ENCODE measurements at places on chromosomes 12 and 14.

DNA sequence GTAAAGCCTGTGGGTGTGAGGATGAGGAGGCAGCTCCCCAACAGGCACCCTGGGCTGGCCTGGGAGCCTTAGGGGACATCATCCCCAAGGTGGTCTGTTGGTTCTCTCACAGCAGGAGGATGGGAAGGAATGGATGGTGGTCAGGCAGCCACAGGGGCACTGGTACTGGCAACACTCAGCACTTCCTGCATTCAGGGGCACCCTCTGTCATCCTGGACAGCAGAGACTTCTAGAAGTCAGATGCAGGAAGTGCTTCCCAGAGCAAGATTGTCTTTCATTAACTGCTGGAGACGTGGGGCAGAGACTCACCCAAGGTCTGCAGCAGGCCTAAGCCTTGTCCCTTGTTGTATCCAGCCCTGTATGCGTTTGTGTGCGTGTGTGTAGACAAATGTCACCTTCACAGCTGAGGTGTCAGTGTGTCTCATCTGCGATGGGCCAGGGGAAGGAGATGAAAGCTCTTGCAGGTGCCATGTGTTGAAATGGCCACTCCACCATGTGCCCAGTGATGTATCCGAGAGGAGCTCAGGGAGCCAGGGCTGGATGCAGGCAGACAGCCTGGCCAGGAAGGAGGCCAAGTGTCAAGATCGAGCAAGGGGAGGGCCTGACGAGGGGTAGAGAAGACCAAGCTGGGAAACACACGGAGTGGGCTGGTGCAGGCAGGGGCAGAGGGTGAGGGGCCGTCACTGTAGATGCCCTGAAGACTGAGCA is 85.1 kb downstream of the PITPNM2 start:
- no peak overlapping the region for H3K27ac ChIP-seq
- DNase-seq = no peak
- no peaks in the 10 kb centered on the region for H3K27me3 ChIP-seq
- no peak overlapping the region for H3K4me3 ChIP-seq
- no peaks in the 10 kb centered on the region for H3K36me3 ChIP-seq

DNA sequence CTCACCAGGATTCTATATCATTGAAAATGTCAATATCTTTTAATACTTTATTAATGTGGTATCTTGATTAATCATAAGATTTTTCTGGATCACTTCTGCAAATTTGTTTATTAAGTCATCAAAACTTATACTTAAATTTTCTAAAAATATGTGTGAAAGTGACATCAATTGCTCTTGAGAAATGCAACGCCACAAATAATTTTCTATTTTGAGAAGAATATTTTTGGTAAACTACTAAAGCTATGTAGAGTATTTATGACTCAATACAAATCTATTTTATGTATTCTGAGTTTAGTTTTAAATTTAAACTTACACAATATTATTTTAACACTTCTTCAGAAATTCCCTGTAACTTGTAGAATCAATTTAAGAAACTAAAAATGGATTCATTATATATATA is 263.3 kb downstream of the RASSF9 start:
- H3K36me3 ChIP-seq = no peaks in the 10 kb centered on the region
- H3K4me1 ChIP-seq = no peaks in the 10 kb centered on the region
- H3K4me3 ChIP-seq = no peak overlapping the region

- H3K27ac ChIP-seq = no peak overlapping the region
- H3K36me3 ChIP-seq = no peaks in the 10 kb centered on the region
These were observed 97.2 kb downstream of the ZC3H14 start for GRCh38 chr14:88660056-88660455.

- no peaks in the 10 kb centered on the region for H3K27me3 ChIP-seq
- peak overlapping the region; percentile 67 for H3K27ac ChIP-seq
- peak overlapping the region; percentile 69 for H3K4me3 ChIP-seq
- DNase-seq = no peak
- no peaks in the 10 kb centered on the region for H3K36me3 ChIP-seq
These were observed 14.6 kb upstream of the UBC start for GRCh38 chr12:124928912-124929530.

- no peak for DNase-seq
- peaks cover 4% of the 10 kb centered on the region for H3K4me1 ChIP-seq
- no peak overlapping the region for H3K4me3 ChIP-seq
- H3K27ac ChIP-seq = no peak overlapping the region
These were observed 6.8 kb upstream of the LHX5 start for GRCh38 chr12:113478351-113479011.

DNA sequence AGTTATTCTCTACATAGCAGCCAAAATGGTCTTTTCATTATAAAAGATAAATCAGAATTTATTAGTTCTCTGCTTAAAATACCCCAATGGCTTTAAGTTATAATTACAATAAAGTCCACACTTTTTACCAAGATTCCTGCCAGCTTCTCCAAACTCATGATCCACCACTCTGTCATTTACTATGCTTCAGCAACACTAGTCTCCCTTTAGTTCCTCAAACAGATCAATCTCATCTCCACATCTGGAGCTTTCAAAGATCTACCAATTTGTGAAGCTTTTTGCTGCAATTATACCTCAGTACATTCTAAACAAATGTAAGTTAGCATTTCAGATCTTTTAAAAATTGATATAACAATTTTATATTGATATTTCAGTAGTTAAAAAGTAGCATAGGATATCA is 24.9 kb downstream of the CATSPERB start:
- no peak for DNase-seq
- H3K36me3 ChIP-seq = no peaks in the 10 kb centered on the region
- no peak overlapping the region for H3K27ac ChIP-seq
- no peaks in the 10 kb centered on the region for H3K4me1 ChIP-seq
- H3K27me3 ChIP-seq = no peaks in the 10 kb centered on the region

DNA sequence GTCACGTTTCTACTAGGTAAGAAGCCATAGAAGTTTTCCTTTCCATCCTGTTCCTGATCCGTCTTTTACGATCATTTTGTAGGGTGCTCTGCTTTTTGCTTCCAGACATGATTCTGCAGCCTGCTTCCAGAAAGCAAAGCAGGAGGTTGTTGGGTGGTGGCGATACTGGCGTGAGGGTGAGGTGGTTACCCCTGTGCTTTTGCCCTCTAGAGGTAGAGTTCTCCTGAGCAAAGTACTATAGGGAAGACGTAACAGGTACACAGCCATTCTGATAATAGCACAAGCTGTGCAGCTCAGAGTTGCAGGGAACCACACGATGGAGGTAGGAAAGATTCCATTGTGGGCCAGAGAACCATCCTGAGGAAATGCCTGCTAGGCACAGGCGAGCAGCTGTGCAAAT is 186.0 kb downstream of the PAH start:
- no peaks in the 10 kb centered on the region for H3K27me3 ChIP-seq
- no peaks in the 10 kb centered on the region for H3K4me1 ChIP-seq
- no peak for DNase-seq
- H3K4me3 ChIP-seq = no peak overlapping the region
- no peak overlapping the region for H3K27ac ChIP-seq

DNA sequence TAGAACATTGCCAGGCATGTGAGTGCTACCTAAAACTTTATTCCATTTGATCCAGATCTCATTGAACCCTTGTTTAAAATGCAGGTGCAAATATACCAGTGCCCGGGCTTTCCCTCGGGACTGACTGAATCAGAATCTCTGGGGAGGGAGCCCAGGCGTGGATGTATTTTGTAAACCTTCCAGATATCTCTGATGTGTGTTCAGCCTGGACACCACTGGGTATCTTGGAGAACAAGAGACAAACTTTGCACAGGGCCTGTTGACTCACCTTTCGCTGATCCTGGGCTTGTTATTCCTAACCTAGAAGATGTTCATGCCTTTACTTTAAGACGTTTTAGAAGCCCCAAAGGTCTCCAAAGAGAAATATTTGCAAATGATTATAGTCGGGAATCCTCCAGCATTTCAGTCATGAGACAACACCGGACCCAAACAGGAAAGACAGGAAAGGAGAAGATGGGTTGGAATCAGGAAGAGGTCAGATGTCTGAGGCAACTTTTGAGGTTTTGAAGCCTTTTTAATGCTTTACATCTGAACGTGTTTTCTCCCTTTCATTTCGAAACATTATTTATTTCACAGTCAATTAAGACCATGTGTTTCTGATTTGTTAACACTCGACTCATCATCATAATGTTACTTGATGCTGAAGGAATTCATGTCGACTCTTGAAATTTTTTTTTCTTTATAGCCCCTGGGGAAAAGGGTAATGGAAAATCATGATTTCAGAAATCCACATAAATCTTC is 118.6 kb downstream of the PLXNC1 start:
- H3K27ac ChIP-seq = no peak overlapping the region
- no peak overlapping the region for H3K4me3 ChIP-seq
- peaks cover 14% of the 10 kb centered on the region for H3K36me3 ChIP-seq
- no peak for DNase-seq
- no peaks in the 10 kb centered on the region for H3K27me3 ChIP-seq

Data from CD4-positive, alpha-beta T cell (primary cell).